Choroid plexus epithelial cell (primary cell): ENCODE measurements at places on chromosomes 2 and 18.

DNA sequence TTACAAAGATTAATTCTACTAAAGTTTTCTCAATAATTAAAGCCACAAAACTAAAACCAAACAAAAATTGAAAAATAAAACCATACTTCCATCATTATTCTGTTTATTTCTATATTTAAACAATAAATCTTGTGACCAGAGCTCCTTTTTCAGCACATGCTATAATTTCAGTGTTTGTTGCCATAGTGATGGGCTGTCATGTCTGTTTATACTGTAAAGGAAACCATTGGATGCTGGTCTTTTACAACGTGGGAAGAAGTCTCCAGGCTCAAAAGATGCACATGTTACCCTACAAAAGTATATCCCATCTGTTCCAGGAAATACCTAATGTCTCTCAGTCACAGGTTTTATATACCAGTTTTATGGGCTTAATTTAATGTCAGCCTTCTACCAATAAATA is 100.1 kb upstream of the MC2R start:
- DNase-seq: no peak

DNA sequence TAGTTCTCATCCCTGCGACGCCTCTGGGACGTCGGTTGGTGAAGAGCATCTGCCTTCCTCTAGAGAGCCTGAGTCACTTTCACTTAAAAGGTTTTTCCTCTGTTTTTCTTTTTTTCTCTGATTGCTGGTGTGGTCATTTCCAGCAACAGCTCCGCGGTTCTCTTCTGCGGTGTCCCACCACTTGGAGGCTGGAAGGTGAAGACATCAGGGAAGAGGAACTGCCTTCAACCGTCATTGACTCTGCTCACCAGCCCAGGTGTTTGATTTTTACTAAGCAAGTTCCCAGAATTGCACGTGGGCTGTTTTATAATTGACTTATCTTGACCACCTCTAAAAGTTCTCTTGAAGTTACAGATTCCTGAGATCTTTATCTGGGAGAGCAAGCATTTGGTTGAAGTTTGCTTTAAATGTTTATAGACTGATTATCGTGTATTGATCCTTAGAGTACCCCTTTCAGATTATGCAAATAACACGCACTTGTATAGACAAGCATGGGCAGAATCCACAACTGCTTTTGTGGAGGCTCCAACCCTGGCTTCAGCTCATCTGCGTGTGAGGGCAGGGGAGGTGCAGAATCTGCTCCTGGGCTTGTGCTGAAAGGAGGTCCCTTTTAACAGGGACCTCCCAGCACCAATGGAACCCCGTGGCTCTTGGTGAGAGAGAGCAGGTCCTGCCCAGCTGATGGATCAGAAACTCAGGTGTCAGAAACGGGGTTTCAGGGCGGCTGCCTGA is 3.5 kb downstream of the CTDP1 start:
- no peak for DNase-seq

- peak; percentile 45 for DNase-seq
Observed at GRCh38 chr2:100196786-100197494, 54.5 kb upstream of the AFF3 start.

DNA sequence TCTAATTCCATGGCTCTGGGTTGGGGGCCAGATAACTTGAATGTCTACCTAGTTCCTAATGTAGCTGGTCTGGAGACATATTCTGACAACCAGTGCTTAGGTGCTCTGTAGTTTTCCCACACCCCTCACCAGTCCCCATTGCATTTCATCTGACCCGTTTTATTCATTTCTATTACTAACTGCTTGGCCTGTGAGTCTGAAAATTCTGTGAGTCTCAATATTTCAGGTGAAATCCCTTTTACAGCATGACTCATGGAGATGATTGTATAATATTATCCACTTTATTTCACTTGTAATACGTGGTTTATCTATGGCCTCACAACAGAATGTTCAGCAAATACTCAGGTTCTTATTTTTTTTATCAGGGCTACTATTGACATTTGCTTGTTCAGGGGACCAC is 103.7 kb upstream of the UGP2 start:
- peak; percentile 34 for DNase-seq
